GM12892 (cell line): ENCODE measurements at places on chromosomes 16 and 17.

- no peak for DNase-seq
Measured at GRCh38 chr16:57192720-57193486, 6.8 kb downstream of the RSPRY1 start.

DNA sequence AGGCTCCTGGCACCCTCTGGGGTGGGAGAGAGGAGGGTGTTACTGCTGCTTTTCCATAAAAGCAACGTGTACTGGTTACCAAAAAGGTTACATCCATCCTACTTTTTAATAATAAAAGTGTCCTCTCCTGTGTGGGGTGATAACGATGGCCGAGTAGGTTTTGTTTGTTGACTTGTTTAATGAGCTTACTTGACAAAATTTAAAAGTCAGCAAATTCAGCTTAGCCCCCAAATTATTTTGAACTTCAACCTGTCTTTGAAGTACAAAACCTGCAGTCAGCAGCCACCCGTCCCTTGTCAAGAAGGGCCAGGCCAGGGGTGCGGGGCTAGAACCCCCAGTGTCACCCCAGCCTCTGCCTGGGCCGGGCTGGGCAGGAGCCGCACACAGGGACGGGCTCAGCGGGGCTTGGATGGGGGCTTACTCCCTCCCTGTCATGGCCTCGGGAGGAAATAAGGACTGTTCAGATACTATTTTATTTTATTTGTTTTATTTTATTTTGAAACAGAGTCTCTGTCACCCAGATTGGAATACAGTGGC lies 103.9 kb upstream of the CHMP6 start:
- no peak for DNase-seq

GRCh38 chr17:28033972-28034714 lies 8.3 kb upstream of the NLK start:
- no peak for DNase-seq

DNA sequence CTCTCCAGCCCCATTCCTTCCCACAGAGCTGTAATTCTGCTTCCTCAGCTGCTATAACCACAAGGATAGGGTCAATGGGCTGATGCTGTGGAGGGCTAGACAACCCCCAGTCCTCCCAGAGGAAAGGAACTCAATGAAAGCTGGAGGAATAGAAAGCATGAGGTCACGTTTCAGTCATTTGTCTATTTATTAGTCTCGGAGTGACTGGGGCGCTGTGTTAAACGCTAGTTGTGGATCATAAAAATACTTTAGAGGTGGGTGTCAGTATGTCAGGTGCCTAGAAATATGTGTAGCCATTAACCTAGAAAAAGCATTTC lies 787 bp upstream of the CCL3L1 start:
- DNase-seq = no peak

- DNase-seq = no peak
Measured at GRCh38 chr17:77716289-77716926, 242.1 kb upstream of the TNRC6C start.
